ENCODE measurements at places on chromosomes 4 and X.

DNA sequence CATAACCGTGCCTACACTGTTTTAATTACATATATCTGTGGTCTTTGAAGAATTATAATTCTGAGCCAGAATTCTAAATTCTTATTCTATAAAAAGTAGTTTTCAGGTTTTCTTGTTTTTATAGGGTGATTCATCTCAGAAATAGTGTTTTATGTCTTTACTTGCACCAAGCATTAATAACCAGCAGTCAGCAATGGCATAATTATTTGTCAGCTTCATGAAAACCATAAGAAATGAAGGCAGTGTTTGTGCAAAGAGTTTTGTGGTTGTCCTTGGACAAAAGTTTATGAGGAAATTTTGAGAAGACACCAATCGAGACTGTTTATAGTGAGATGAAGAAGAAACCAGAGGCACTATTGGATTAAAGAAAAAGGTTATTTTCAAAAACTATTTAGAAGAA is 37.2 kb downstream of the EDNRA start:
- peaks cover under 1% of the 10 kb centered on the region for H3K27me3 ChIP-seq
- no peaks in the 10 kb centered on the region for H3K4me1 ChIP-seq
- DNase-seq: no peak
- H3K36me3 ChIP-seq: no peaks in the 10 kb centered on the region

- no peak overlapping the region for H3K27ac ChIP-seq
- H3K4me1 ChIP-seq: no peaks in the 10 kb centered on the region
- no peak overlapping the region for H3K4me3 ChIP-seq
- H3K27me3 ChIP-seq: no peaks in the 10 kb centered on the region
Measured at GRCh38 chr4:187268940-187269339, 545.3 kb upstream of the FAT1 start.

- peaks cover 6% of the 10 kb centered on the region for H3K27me3 ChIP-seq
- no peak overlapping the region for H3K4me3 ChIP-seq
- H3K4me1 ChIP-seq: no peaks in the 10 kb centered on the region
Measured at GRCh38 chr4:8507624-8508023, 67.0 kb downstream of the TRMT44 start.

GRCh38 chr4:18840481-18840880 is 818.9 kb upstream of the LCORL start:
- no peak overlapping the region for H3K4me3 ChIP-seq
- H3K27ac ChIP-seq: no peak overlapping the region
- no peak for DNase-seq
- no peaks in the 10 kb centered on the region for H3K4me1 ChIP-seq

- no peak overlapping the region for H3K27ac ChIP-seq
- H3K27me3 ChIP-seq: no peaks in the 10 kb centered on the region
- no peak overlapping the region for H3K4me3 ChIP-seq
- no peak for DNase-seq
Measured at GRCh38 chr4:46503739-46504138, 113.8 kb upstream of the GABRA2 start.

GRCh38 chrX:26352891-26353430 is 137.0 kb downstream of the MAGEB5 start:
- H3K36me3 ChIP-seq: no peaks in the 10 kb centered on the region
- DNase-seq: no peak
- H3K4me3 ChIP-seq: no peak overlapping the region
- H3K27ac ChIP-seq: no peak overlapping the region

DNA sequence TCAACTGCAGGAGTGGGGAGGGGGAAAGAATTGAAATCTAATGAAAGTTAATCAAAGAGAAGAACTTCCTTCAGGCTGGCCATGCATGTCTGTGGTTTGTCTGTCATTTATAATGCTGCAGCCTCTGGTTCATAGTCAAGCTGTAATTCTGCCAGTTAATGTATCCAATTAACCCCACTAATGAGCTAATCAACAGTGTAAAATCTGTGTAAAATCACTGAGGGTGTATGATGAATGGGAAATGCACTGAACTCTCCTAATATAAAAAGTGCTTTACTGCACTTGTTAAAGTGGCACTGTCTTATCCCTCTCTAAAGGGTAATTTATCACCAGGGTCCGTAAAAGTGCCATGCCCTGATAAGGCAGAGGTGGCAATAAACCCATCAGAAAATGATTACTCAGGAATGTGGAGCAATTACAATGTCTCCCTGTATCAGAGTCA is 798.1 kb downstream of the PDHA2 start:
- no peak for DNase-seq
- H3K27me3 ChIP-seq: no peaks in the 10 kb centered on the region
- H3K4me1 ChIP-seq: peaks cover 13% of the 10 kb centered on the region
- no peak overlapping the region for H3K4me3 ChIP-seq

DNA sequence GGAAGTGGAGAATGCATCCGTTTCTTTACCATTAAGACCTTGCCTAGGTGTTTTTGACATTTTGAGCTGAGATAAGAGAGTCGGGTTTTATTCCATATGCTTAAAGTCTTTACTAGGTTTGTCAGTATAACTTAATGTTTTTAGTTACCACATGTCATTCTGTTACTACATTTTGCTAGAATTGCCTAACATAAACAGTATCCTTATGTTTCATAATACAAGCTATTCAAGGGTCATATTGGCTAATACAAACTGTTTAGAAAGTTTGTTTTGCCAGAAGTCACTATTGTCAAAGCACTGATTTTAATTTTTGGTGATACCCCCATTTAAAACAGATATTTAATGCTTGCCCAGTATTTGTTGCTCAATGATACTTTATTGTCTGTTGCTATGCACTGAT is 427.7 kb upstream of the MAGEB2 start:
- no peaks in the 10 kb centered on the region for H3K4me1 ChIP-seq
- H3K27me3 ChIP-seq: no peaks in the 10 kb centered on the region
- H3K4me3 ChIP-seq: no peak overlapping the region
- no peak for DNase-seq

- no peaks in the 10 kb centered on the region for H3K36me3 ChIP-seq
- H3K27me3 ChIP-seq: no peaks in the 10 kb centered on the region
- no peak overlapping the region for H3K4me3 ChIP-seq
- H3K27ac ChIP-seq: no peak overlapping the region
- no peaks in the 10 kb centered on the region for H3K4me1 ChIP-seq
- no peak for DNase-seq
Measured at GRCh38 chrX:29528281-29528680, 687.1 kb upstream of the MAGEB2 start.

GRCh38 chr4:173930329-173930967 is 353.0 kb downstream of the FBXO8 start:
- H3K27ac ChIP-seq: no peak overlapping the region
- peaks cover 2% of the 10 kb centered on the region for H3K27me3 ChIP-seq
- H3K4me3 ChIP-seq: no peak overlapping the region
- H3K4me1 ChIP-seq: no peaks in the 10 kb centered on the region
- no peaks in the 10 kb centered on the region for H3K36me3 ChIP-seq

DNA sequence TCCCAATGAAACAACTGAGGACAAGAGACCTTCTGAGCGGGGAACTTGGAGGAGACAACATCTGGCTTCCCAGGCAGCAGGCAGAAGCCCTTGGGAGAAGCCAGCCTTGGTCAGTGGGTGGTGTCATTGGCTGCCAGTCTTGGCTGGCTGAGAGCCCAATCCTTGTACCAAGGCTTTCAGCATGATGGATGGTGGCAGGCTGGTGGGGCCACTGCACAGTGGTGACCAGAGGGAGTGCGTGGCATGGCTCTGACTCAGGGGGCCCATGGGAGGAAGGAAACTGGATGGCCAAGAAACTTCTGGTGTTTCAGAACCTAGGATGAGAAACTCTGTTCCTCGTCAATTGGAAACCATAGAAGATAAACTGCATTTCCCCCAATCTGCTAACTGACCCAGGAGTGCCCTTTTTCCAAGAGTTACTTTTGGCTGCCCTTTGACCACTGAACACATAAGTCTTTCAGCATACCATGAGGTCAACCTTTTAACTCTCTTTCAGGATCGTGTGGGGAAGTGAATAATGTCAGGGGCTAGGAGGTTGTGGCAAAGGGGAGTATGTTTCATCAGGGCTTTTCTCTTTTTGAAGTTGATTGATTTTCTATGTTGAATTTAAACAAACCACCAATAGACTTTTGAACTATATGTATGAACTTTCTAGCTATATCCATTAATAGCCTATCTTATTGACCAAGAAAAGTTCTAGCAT is 60.9 kb downstream of the SOWAHB start:
- DNase-seq: no peak
- H3K4me3 ChIP-seq: no peak overlapping the region
- H3K36me3 ChIP-seq: no peaks in the 10 kb centered on the region
- H3K27ac ChIP-seq: no peak overlapping the region

GRCh38 chr4:128468123-128468989 is 180.7 kb upstream of the PGRMC2 start:
- no peak overlapping the region for H3K27ac ChIP-seq
- H3K4me3 ChIP-seq: no peak overlapping the region
- H3K4me1 ChIP-seq: no peaks in the 10 kb centered on the region
- DNase-seq: no peak

GRCh38 chr4:86497131-86497530 is 97.0 kb upstream of the PTPN13 start:
- no peaks in the 10 kb centered on the region for H3K36me3 ChIP-seq
- no peak overlapping the region for H3K4me3 ChIP-seq
- DNase-seq: no peak
- peaks cover 16% of the 10 kb centered on the region for H3K4me1 ChIP-seq
- H3K27me3 ChIP-seq: peaks cover 5% of the 10 kb centered on the region

Data from DND-41 (cell line).